ENCODE measurements at places on chromosomes 2 and 18. TPM values are rescaled to one million over a fixed set of nuclear protein-coding genes. Genes with fewer than 3 reads are reported as not detected.

CNGA3 gene
- total RNA-seq, result not detected

KIAA2012 gene
- not detected for total RNA-seq

BCL2 gene
- total RNA-seq, result 0.81 TPM

CRYGA gene
- total RNA-seq, result not detected

LONRF2 gene
- 0.04 TPM for total RNA-seq

LYPD6B gene
- total RNA-seq, result 1.9 TPM
